ENCODE measurements at places on chromosomes 6 and 20.

- DNase-seq: no peak
Observed at GRCh38 chr20:24761220-24762065, 187.6 kb upstream of the CST7 start.

- no peak for DNase-seq
Observed at GRCh38 chr20:5691918-5692618, 58.1 kb upstream of the SHLD1 start.

DNA sequence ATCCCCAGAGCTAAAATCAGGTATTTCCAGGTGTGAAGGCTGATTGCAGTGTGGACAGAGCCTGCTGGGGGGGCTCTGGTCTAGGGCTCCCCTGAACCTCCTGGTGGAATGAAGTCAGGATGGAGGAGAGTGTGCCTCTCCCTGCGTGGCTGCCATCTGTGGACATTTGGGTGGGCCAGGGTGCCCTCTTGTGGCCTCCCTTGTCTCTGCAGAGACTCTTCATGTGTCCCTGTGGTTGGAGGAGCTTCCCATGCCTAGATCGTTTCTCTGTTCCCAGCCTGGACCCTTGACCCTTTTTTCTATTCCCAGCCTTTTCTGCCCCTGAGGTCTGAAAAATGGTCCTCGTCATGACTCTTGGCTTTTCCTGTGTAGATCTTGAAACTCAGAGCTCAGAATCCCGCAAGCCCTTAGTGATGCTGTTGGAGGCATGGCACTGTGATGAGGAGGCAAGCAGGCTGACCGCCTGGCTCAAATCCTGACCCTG, 9.9 kb upstream of the PSMF1 start:
- DNase-seq: peak; percentile 63

GRCh38 chr20:24046888-24047287, 58.3 kb upstream of the GGTLC1 start:
- DNase-seq: no peak

DNA sequence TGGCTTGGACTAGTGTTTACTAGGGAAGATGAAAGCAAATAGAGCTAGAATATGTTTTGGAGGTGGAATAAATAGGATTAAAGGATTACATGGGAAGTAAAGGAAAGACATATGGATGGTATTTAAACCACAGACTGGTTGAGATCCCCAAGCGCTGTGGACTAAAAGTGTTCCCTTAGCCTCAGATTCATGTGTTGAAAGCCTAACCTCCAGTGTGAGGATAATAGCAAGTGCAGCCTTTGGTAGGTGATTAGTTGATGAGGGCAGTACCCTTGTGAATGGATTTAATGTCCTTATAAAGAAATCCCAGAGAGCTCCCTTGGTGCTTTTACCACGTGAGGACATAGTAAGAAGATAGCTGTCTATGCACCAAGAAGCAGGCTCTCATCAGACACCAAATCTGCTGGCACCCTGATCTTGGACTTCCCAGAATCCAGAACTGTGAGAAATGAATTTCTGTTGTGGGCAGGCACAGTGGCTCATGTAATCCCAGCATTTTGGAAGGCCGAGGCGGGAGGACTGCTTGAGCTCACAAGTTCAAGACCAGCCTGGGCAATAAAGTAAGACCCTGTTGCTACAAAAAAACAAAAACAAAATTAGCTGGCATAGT, 57.3 kb upstream of the MCM9 start:
- DNase-seq: peak; percentile 77

GRCh38 chr6:16437095-16437494, 198.7 kb downstream of the GMPR start:
- DNase-seq: no peak

DNA sequence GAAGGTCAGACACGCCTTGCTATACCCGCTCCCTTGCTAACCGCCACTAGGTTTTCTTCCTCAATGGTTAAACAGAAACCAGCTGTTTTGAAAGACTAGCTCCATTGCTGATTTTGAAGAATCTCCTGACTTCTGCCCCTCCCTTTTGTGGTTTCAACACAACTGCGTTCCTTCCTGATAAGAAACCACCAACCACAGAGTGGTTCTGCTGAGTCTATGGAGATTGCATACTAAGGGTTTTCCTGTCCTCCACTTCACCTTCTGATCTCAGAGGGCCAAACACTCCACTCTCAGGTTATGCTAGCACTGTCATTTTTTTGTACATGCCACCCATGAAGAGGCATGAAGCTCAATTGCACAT, 207.9 kb downstream of the MYLK4 start:
- no peak for DNase-seq

- no peak for DNase-seq
Observed at GRCh38 chr6:143772116-143773086, 70.7 kb upstream of the LTV1 start.

DNA sequence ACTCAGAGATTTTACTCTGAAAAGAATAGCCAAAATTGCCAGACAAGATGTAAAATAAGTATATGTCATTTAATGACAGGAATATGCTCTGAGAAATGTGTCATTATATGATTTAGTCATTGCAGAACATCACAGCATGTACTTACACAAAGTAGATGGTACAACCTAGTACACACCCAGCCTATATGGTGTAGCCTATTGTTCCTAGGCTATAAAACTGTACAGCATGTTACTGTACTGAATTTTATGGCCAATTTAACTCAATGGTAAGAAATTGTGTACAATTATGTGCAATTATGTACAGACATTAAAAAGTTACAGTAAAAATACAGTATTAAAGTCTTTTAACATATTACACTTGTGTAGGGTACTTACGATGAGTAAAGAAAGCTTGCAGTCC, 311.9 kb upstream of the EPHA7 start:
- no peak for DNase-seq

- DNase-seq: peak; percentile 22
Observed at GRCh38 chr6:70221025-70221714, 81.7 kb downstream of the COL9A1 start.

DNA sequence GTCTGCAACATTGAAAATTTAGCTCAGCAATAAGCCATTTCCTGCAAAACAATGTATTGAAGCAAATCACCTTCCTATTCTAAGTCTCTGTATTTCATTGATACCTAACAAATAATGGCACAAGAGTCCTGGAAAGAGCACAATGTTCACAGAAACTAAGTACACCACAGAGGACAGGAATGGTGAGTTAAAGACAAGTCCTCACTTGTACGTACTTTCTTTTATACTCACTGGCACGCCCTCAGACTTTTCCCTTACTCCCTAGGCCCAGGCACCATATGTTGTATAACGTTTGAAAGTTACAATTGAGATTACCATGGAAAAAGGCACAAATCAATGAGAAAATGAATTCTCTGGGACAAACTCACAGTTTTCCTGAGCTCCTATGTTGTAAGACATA, 683.0 kb upstream of the MANEA start:
- no peak for DNase-seq

DNA sequence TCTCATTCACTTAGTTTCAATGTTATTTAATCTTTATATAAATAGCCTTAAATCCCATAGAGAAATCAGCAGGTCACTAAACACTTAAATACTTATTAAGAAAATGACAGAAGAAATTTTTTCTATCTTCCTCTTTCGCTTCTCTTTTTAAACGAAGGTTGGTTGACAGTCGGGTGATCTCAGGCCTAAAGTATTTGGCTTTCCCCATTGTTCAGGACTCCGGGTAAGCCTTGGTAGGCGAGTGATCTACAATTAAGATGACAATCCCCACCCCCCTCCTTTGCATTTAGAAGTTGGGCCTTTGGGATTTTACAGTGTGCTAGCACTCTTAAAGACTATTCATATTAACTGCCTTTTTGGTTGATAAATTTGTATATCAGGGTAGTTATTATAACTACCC, 19.7 kb upstream of the UTRN start:
- DNase-seq: no peak

GRCh38 chr6:139129284-139129683, 5.6 kb upstream of the HECA start:
- DNase-seq: no peak

GRCh38 chr20:46752728-46753127, 43.3 kb downstream of the SLC2A10 start:
- DNase-seq: peak; percentile 72

- no peak for DNase-seq
Observed at GRCh38 chr6:1821164-1821512, 211.4 kb downstream of the FOXC1 start.

GRCh38 chr6:126945150-126945685, 173.3 kb upstream of the RSPO3 start:
- DNase-seq: no peak

GRCh38 chr6:128463942-128464341, 56.5 kb downstream of the PTPRK start:
- no peak for DNase-seq

GRCh38 chr6:167704396-167704901, 122.3 kb upstream of the AFDN start:
- no peak for DNase-seq

DNA sequence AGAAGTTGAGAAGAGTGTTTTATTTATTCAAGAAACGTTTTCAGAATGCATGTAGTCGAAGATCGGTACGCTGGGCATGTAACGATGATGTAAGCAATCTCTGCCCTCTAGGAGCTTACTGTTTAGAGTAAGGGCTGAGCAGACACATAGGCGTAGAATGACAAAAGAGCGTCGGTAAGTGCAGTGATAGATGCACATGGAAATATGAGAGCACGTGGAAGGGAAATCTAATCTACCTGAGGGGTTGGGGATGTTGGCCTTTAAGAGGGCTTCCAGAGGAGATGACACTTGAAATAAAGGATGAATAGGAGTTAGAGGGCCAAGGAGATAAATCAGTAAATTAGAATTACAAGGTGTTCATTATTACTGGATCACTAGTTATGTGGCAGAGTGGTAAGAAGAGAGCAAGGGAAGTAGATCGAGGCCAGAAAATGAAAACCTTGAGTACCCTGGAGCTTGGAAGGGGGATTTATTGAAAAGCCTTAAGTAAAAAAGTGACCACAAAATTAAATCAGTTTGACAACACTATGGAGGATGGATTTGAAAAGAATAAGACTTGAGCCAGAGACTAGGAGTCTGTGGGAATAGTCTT, 782 bp downstream of the TRMT11 start:
- DNase-seq: no peak

DNA sequence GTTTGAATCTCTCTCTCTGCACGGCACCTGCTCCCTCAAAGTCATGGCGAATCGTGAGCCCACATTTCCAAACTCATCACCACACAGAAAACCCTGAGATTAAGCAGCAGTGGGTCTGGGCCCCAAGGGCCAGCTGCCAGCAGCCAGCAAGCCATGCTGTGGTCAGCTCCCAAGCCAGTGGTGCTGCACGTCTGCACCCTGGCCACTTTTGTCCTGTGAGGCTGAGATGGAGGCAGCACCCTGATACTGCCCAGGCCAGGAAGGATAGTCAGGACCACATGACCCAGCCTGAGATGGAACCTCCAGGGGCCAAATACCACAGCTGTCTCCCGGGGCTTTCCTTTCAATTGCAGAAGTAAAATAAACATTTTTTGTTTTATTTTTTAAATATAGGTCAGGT, 93.9 kb downstream of the PRND start:
- DNase-seq: no peak

DNA sequence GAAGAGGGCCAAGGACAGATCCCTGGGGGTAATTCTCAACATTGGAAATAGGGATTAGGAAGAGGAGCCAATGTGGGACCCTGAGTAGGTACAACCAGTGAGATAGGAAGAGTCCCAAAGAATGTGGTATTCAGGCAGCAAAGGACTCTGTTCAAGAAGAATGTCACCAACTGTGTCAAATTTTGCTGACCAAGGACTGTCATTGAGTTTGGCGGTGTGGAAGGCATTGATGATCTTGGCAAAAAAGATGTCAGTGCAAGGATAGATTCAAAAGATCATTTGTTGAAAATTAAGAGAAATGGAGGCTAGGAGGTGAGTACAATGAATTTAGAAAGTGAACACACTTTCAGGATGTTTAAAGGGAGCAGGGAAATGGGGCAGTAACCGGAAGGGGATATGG, 82.4 kb upstream of the SUPT3H start:
- DNase-seq: no peak

GRCh38 chr6:146355521-146356100, 188.0 kb upstream of the RAB32 start:
- no peak for DNase-seq

DNA sequence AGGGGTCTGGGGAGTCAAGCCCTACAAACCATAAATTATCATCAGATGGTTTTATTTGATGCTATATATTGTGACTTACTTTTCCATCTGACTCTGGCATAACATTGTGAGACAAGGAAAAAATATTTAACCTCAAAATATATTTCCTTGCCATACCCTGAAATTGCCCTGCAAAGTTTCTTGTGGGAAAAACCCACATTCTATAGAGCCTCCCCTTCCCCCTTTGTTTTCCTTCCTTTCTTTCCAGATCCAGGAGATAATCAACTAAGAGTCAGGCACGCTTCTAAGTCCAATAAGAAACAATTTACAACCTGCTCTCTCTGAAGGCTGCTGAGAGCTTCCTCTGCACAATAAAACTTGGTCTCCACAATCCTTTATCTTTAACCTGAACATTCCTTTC, 17.5 kb upstream of the HINT3 start:
- no peak for DNase-seq

GRCh38 chr20:35953387-35954199, 709 bp downstream of the SCAND1 start:
- DNase-seq: peak; percentile 34

Measured in WERI-Rb-1 (cell line).